ENCODE measurements at places on chromosomes 13 and 19. TPM values are rescaled to one million over a fixed set of nuclear protein-coding genes. Genes with fewer than 3 reads are reported as not detected.

Gene ZNF780B
- total RNA-seq, result 13.4 TPM

Gene SIGLECL1
- total RNA-seq, result not detected

Gene OSCAR
- total RNA-seq, result 0.63 TPM

Gene LIM2
- total RNA-seq, result not detected

Gene COL4A2
- total RNA-seq, result 1,112 TPM

Gene PRR20A
- not detected for total RNA-seq

Gene MEX3D
- 50.2 TPM for total RNA-seq

Gene ADAMTS10
- total RNA-seq, result 29.1 TPM

Gene MBD3L2B
- total RNA-seq, result not detected

Gene FCER2
- not detected for total RNA-seq

Gene ATP8A2
- 0.03 TPM for total RNA-seq

Gene TMEM161A
- total RNA-seq, result 38.5 TPM

Gene DCLK1
- 1.7 TPM for total RNA-seq

Gene SIGLEC10
- total RNA-seq, result not detected

Gene ZNF699
- total RNA-seq, result 9.6 TPM

Gene MEDAG
- total RNA-seq, result 21.9 TPM

Gene LYPD5
- 2.1 TPM for total RNA-seq

Gene MEF2B
- total RNA-seq, result not detected
